ENCODE measurements at places on chromosomes 5 and 9.

GRCh38 chr5:163915481-163915961 is 410.1 kb downstream of the MAT2B start:
- DNase-seq, result no peak

DNA sequence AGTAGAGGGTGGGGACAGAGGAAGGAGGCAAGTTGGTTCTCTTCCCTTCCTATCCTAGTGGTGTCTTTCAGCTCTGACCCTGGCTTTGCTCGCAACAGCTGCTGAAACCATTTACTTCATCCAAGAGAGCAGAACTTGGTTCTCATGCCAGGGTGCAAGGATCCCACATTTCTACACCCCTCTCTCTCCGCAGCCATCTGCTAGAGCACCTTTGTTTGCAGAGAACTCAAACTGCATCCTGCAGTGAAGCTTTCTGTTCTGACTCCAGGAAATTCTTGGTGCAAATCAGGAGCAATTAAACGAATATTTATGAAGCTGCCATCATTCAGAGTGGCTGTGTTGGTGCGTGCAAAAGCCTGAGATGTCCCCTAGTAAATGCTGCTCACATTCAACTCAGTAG is 31.9 kb downstream of the NEUROG1 start:
- DNase-seq, result no peak

- no peak for DNase-seq
These were observed 608.7 kb downstream of the KCTD16 start for GRCh38 chr5:144779368-144779767.

DNA sequence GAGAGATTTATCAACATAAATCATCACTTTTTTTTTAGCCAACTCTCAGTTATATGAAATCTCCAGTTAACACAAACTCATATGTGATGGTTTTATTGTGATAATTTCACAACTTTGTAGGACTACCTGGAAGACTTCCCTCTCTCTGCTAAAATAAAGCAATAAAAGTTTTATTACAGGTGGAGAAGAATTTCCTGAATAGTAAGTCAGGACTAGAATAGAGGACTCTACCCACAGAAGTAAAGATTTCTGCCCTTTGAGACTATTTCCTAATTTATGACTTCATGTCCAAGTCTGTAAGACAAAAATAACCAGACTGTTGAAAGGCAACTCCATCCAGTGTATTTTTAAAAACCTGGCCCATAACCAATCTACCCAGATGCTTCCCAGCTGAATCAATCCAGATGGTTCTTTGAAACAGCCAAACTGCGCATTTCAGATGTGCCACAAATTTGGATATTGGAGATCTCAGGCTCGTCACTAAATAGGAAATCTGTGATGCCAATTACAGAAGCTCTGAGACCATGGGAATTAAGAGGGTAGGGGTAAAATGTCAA is 234.0 kb upstream of the NMUR2 start:
- no peak for DNase-seq

DNA sequence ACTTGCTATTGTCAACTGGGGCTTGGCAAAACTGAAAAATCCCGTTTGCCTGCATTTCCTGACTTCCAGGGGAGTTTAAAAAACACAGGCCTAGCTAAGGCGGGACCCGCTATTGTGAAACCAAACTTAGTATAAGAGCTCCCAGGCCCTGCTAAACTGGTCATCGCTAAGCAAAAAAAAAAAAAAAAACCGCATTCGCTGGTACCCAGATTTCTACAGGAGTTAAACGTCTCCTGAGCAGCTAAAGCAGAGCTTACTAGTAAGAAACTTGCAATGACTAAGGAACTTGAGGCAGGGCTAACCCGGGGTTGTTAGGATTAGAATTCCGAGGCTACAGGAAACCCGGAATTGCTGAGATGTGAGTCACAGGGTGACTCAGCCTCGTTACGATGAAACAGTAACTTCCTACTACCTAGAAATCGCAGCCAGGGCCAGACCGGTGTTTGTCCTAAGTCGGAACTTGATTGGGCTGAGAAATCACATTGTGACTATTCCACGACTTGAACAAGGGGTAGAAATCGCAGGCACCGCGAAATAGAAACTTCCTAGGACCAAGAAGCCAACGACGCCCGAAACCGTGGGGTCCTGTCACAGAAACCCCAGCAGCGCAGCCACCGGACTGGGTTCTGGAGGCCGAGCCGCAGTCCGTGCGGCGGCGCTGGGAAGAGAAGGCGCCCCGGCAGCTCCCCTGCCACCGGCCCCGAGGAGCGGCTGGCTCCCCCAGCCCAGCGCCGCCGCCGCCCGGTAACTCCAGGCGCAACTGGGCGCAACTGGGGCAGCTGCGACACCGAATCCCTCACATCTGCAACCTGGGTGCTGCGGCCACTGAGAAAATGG is 89.4 kb downstream of the ANXA2R start:
- peak; percentile 41 for DNase-seq

DNA sequence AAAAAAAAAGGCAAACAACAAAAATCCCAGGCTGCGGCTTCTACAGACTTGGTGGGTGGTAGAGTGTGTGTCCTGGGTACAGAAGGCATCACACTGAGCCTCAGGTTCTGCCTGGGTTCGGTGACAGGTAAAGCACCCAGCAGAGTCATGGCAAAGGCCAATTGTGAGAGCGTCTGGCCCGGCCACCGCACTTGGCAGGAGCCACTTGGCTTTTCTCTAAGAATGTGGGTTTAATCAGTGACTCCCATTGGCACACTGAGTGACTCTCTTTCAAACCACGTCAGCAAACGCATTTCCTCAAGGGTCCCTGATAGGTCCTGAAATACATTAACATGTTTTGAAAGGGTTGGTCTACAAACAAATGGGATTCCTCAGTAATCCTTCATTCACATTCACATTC is 17.0 kb downstream of the COL23A1 start:
- DNase-seq, result no peak

GRCh38 chr9:10921671-10922070 is 308.9 kb upstream of the PTPRD start:
- no peak for DNase-seq

- DNase-seq, result no peak
These were observed 75.8 kb downstream of the OXCT1 start for GRCh38 chr5:41794471-41794870.

DNA sequence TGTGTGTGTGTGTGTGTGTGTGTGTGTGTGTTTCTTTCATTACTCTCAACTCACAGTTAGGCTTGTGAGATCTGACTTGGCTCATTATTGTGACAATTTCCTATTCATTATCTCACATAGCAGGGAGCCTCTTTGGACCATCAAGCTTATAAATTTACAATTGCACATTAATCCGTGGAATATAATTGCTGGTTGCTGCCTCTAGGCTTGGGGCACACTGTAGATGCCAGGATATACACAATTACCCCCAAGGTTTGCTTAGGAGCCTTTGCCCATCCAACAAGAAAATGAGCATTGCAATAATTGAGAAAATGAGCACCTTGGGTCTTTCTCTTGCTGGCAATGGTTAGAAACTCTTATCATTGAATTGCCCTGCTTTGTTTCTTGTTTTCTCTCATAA is 161.6 kb upstream of the DMRTA1 start:
- DNase-seq, result no peak

DNA sequence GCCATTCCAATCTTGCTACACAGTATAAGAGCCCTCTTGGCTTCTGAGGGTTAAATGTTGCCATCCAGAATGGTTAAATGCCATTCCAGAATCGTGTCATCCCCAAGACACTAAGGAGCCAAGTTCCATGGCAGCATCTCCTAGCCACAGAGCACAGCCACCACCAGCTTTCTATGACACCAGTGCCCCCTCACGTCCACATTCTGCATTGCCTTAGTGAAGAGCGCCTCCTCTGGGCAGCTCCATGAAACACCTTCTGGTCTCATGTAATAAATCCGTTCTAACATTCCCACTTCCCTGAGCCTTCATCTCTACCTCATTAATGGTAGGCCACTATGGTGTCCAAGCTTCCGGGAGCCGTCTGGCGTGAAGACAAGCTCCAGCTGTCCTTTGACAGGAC is 12.4 kb downstream of the CBY3 start:
- no peak for DNase-seq

GRCh38 chr9:112755016-112755427 is 4.5 kb downstream of the SNX30 start:
- DNase-seq, result no peak

DNA sequence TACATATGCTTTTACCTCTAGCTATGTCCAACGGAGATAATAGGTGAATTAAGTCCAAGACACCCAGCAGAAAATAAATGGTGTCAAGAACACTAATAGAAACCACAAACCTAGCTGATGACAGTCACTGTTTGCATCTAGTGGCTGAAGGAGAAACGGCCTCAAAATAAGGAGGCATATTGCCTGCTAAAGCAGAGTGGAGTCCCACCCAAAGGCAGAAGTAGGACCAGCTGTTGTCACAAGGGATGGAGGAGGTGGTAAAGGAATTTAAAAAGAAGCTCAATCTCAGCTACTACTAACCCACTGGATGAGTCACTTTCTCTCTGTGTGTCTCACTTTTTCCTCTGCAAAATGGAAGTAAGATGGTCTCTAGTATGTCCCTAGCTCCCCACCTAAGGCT is 224.3 kb downstream of the GRIA1 start:
- no peak for DNase-seq

- no peak for DNase-seq
These were observed 57.5 kb downstream of the VAV2 start for GRCh38 chr9:133934482-133935232.

GRCh38 chr9:935348-935965 is 41.0 kb upstream of the DMRT3 start:
- no peak for DNase-seq

- no peak for DNase-seq
These were observed 35.9 kb downstream of the PRR16 start for GRCh38 chr5:120499876-120500563.

DNA sequence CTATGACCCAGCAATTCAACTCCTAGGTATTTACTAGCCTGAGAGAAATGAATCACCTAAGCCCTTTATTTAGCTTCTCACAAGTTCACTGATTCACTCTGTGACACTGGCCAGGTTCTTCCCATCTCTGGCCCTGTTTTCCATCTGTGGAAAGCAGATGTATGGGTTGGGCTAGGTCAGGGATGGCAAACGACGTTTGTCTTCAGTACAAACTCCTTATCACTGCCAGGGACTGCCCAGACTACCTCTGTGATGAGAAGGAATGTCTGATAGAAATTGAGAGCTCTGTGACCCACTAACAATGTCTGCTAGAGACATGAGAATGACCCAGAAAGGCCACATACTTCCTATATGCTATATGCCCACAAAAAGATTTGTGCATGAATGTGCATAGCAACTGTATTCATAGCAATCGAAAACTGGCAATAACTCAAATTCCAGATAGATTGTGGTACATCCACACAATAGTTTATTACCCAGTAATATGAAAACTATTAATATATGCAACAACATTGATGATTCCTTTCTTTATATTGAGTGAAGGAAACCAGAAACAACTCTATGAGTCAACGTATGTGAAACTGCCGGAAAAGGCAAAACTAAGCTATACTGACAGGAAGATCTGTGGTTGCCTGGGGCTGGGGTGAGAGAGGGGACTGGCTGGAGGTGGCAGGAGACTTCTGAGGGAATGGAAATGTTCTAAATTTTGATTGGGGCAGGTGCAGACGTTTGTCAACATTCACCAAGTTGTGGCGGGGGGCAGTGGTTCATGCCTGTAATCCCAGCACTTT is 32.0 kb upstream of the ADAM19 start:
- no peak for DNase-seq

- no peak for DNase-seq
These were observed 58.1 kb downstream of the PPIP5K2 start for GRCh38 chr5:103178167-103178566.

Measured in NCI-H1092 (cell line).